ENCODE measurements at places on chromosomes 11 and 22. TPM values are rescaled to one million over a fixed set of nuclear protein-coding genes. Genes with fewer than 3 reads are reported as not detected.

The RHOD gene
- 22.1 TPM for total RNA-seq

The GGT5 gene
- 12.8 TPM for total RNA-seq

The MYEOV gene
- total RNA-seq = 1.2 TPM

The KLHDC7B gene
- not detected for total RNA-seq

The NCAM1 gene
- 1.8 TPM for total RNA-seq

The PKNOX2 gene
- 0.76 TPM for total RNA-seq

The CCDC116 gene
- 0.35 TPM for total RNA-seq

The FOLR2 gene
- not detected for total RNA-seq

Data from glomerular endothelial cell (primary cell).